Gastroesophageal sphincter (tissue), 4 donors: ENCODE measurements at places on chromosomes 11 and 22. TPM values are rescaled to one million over a fixed set of nuclear protein-coding genes. Genes with fewer than 3 reads are reported as not detected.
A peak's percentile ranks its signal among the peaks of the same experiment; 100 is the strongest.

Gene OVCH2
- total RNA-seq: not detected

Gene MS4A1
- total RNA-seq: not detected

Gene MS4A12
- not detected for total RNA-seq

Gene MAPK11
- 11.3 TPM for total RNA-seq

Gene GCAT
- total RNA-seq: 11.4 TPM

Gene KCNJ11
- total RNA-seq: 0.67 TPM

Gene PNPLA5
- total RNA-seq: not detected

Gene NPAS4
- not detected for total RNA-seq

Gene ANO1
- total RNA-seq: 57.6 TPM

Gene CSRP3
- 0.19 TPM for total RNA-seq

Gene PARVG
- total RNA-seq: 13.9 TPM

DNA sequence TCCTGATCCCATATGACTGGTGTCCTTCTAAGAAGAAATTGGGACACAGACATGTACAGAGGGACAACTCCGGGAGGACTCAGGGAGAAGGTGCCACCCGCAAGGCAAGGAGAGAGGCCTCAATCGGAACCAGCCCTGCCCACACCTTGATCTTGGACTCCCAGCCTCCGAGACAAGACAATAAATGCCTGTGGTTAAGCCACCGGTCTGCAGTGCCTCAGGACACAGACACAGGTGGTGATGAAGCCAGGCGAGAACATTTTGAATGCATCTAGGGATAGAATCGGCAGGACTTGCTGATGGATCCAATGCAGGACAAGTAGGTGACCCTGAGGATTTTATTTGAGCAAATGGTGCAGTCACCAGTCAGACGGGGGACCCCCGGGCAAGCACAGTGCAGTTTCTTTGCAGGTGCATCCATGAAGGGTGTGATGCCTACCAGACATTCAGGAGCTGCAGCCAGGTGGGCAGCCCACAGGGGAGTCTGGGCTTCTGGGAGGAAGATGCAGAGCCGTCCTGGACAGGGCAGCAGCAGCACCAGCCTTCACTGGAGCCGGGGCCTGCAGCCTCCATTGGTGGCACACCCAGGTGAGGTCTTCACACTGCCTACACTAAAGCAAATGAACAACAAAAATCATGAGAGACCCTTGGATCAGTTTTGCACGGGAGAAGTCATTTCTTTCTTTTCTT is 20.2 kb upstream of the SEPTIN5 start:
- no peak for ATAC-seq

- ATAC-seq: no peak
Measured at GRCh38 chr11:19970944-19971343, 189.3 kb downstream of the DBX1 start.

DNA sequence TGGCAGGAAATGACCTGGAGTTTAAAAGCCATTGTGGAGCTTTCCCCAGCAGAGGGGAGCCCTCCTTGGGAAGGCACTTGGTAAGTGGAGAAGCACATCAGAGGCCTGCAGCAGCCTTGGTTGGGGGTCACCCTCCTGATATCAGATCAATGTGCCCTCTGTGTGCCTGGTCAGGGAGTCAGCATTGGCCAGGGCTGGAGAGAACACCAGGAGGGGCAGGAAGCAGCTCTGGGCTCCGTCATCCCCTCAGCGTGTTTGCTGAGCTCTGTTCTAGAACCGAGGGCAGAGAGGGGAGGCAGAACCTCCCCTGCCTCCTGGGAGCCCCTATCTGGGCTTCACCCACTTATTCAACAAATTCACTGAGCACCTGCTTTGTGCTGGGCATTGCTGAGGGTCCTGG is 846.0 kb downstream of the TBC1D22A start:
- no peak for ATAC-seq

- peak; percentile 64 for ATAC-seq
Measured at GRCh38 chr22:50696799-50697561, 24.4 kb downstream of the SHANK3 start.

DNA sequence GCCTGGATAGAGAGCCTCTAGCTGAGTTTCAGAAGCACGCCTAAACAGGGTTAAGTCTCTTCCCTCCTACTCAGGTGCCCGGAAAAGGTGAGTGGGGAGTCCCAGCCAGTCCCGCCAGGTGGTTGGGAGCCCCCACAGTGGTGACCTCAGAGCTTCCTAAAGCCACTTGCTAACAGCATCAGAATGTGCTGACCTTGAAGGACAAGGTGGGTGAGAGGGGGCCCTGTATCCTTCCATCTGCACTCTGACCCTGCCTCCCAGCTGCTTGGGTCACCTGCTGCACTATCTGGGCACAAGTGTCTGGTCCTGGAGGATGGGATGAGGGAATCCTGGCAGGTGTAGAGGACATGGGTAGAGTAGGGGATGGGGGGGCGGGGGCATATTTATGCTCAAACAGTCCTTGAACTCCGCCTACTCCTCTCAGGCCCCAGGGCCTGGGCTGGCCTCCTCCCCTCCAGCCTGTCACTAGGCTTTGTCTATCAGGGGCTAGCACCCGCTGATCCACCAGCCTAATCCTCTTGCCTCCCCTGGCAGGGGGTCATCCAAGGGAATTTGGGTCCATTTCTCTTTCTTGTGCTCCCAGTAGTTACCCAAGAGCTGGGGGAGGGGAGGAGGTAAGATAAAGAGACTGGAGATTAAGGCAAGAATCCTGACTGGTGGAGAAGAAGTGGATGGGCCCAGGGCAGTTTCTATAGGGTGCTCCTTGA is 3.4 kb downstream of the USP2 start:
- ATAC-seq: no peak

- no peak for ATAC-seq
Measured at GRCh38 chr22:41917375-41917902, 2.6 kb upstream of the SHISA8 start.

GRCh38 chr11:123760894-123761293 is 6.6 kb upstream of the OR6X1 start:
- ATAC-seq: no peak

- ATAC-seq: no peak
Measured at GRCh38 chr11:10139143-10139542, 154.9 kb downstream of the SBF2 start.

DNA sequence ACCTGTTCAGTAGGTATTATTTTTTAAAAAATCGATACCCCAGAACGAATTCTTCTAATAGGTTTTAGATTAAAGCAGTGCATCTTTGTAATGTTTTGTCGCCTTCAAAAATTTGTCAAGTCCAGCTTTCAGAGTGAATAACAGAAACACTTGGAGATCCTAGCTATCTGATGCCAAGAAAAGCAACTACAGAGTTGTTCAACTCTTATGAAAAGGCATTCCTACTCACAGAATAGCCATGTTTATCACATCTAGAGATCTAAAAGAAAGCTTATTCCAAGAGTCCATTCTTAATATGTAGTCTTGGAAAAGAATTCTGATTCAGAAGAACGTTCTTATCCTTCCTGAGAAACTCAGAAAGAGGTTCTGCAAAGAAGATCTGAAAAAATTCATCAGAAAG is 268.5 kb downstream of the TTC28 start:
- no peak for ATAC-seq

- no peak for ATAC-seq
Measured at GRCh38 chr11:3051196-3052108, 5.8 kb downstream of the CARS1 start.

DNA sequence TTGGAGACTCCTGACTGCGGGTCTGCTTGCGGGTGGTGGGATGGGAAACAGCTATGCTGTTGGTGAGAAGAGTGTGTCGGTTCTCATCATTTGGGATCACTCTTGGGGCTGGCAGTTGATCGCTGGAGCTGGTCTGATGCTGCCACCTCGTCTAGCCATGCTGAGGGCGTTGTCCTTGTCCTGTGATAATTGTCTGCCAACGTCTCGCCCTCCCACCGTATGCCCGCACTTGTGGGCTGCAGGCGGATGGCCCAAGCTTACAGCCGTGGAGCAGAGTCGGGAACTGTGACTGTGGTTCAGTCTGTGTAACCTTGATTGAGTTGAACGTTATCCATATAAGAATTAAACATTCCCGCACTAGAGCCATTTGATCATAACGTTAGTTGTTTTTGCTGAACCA is 204.4 kb downstream of the TBC1D22A start:
- ATAC-seq: no peak

DNA sequence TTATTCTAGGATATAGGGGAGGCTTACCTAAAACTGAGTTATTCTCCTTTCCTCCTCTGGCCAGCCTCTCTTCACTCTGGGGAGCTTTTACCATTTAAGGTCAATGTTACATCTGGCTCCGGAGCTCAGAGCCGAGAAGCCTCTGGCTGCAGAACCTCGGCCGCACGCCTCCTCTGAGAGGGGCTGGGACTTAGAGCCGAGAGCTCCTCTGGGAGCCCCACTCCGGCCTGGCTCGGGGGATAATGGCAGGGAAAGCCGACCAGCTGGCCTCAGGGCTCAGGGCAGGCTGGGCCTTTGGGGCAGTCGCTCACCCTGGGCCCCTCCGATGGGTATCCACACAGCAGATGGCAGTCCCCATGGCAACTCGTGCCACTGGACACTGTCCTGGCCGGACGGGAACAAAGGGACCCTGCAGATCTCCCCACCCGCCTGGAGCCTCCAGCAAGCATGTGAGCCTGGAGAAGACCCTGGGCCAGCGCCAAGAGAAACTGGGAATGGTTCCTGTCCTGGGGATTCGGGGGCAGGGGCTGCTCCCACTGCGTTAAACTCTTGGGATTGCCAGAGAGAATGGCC is at the start of gene IRAG1:
TSS of gene IRAG1 (minus strand) at position 247 of the 573 bp plus-strand sequence. CDS start at position 94, 153 bp downstream.
- ATAC-seq: peak; percentile 91

DNA sequence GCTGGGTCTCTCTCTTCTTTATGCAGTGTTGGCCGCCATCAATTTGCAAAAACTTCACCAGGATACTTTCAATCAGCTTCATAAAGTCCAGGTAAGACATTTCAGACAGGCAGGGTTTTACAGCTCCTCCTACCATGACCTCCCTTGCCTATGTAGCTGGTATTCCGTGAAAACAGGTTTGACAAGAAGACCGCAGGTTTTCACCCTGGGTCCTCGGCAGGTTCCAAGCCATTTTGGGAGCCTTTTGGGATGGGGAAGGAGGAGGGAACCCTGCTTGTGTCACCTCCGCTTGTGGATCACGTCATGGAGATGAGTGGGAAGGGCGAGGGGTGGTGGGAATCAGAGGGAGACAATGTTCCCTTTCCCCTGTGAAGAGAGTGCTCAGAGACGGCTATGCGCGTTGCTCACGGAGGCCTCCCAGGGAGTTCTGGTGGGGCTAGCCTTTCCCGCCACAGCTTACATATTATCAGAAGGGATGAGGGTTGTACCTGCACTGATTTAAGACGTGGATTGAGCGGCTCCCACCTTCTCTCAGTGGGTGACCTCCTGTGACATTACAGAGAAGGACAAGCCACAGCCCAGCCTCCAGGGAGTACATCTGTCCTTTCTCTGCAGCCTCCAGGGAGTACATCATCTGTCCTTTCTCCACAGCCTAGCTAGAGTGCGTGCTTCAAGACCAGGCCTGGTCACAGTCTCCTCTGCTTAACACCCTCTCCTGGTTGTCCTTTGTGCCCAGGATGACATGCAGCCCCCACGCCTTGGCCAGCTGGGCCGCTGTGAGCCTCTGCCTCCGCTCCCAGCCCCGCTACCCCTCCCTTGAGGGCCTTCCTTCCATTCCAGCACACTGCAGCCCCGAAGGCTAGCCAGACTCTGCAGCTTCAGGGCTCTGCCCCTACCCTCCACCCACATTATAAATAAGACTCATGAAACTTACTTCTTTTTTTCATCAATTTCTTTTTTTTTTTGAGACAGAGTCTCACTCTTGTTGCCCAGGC is 17.2 kb downstream of the GLB1L3 start:
- no peak for ATAC-seq

DNA sequence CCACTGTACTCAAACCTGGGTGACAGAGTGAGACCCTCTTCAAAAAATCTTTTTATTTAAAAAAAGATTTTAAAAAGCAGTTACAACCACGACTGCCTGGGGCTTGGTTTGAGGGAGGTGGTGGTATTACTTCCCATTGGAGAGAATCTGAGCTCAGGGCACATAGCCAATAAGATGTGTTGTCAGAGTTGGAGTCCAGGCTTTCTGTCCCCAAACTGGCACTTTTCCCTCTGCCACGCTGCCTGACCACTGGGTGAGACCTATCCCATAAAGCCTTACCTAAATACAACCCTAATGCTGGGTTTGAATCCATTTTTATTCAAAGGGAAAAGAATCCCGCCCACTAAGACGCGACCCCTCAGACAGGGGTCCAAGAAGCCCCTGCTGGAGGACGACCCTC is 11.5 kb downstream of the CHADL start:
- ATAC-seq: no peak

GRCh38 chr11:117978991-117979390 is 7.2 kb upstream of the IL10RA start:
- ATAC-seq: no peak

GRCh38 chr11:85809191-85809590 is 1.8 kb downstream of the SYTL2 start:
- ATAC-seq: no peak

DNA sequence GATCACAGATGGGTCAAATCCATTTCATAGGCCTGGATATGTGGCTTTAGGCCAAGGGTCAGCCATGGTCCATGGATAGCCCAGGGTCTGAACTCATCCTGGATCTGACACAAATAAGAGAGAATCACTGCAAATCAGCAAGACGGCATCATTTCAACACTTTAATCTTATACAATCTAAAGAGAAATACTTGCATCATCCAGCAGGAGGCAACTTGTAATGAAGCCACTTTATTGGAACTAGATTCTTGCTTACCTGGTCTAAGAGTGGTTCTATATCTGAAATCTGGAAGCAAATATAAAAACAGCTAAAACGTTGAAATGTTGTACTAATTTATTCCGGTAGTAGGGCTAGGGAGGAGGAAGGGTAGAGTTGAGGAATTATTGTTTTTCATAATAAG is 870.1 kb downstream of the JRKL start:
- no peak for ATAC-seq

GRCh38 chr11:14886513-14886912 is 5.5 kb downstream of the CYP2R1 start:
- no peak for ATAC-seq

- no peak for ATAC-seq
Measured at GRCh38 chr11:2796508-2797113, 89.0 kb downstream of the CDKN1C start.

- no peak for ATAC-seq
Measured at GRCh38 chr11:129605815-129606214, 209.8 kb upstream of the TMEM45B start.
